ENCODE measurements at places on chromosomes 6 and 20.

GRCh38 chr6:7087491-7087979 is 20.2 kb upstream of the RREB1 start:
- no peak for DNase-seq

DNA sequence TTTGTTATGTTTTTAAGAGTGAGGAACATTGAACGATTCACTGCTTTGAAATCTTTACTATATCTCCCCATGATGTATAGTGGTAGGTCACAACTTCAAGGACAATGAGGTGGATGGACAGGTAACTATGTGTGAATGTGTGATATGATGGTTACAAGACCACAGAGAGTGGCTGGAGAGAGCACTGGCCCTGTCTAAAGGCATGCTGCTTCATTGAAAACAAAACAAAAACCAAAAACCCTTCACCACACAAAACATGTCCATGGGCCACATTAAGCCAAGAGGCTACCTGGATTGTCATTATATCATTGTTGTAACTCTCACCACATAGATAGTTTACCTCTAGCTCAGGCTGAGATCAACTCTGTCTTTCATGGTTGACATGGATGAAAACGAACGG is 180.6 kb upstream of the TENT5A start:
- DNase-seq = no peak

DNA sequence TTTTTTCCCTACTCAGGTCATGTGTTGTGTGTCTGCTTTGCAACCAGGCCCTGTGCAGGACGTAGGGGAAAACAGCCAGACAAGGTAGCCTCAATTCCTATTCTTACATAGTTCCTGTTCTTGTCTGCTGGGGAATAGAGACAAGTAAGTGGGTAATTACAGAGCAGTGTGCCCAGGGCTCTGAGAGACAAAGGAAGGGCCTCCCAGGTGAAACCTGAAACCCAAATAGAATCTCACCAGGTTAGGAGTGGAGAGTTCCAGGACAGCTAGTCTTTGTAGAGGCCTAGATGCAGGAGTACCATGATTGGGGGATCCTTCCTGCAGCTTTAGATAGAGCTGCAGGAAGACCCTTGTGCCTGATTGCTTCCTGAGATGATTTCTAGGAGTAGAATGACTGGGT is 48.4 kb downstream of the DHX35 start:
- no peak for DNase-seq

DNA sequence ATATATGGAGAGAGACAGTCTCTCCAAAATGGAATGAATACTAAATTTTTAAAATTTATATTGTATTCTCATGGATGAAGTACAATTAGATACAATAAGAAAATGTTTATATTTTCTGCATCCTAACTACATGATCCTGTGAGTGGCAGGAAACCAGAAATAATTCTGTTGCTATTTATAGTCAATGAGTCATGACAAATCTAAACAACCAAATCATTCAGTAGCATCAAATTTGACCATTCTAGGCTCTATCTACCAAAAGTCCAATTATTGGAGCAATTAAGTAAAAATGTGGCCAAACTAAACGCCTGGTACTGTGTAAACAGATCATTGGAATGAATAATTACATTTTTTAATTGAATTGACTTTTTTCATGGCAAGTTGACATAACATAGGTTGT is 959.8 kb downstream of the EPHA7 start:
- no peak for DNase-seq
